ENCODE measurements at places on chromosomes 16 and 17. TPM values are rescaled to one million over a fixed set of nuclear protein-coding genes. Genes with fewer than 3 reads are reported as not detected.

DNA sequence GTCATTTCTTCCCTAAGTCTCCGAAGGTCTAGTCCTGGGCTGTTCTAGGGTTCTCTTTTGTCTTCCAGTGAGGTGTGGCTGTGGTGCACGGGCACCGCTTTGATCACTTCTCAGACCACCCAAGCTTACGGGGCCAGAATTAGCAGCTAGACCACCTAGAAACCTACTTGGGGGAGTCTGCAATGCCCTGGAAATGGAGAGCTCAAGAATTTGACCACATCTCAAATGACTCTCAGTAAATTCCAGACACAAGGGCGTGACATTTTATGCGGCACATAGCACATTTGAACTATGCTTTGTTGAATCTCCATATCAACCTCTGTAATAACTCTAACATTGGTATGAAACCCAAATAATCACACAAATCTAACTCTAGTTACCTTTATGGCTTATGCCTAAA lies 24.9 kb downstream of the TRIM16 start:
- H3K27ac ChIP-seq, result no peak overlapping the region
- no peaks in the 10 kb centered on the region for H3K4me1 ChIP-seq
- DNase-seq, result no peak
- H3K27me3 ChIP-seq, result no peaks in the 10 kb centered on the region
- no peak overlapping the region for H3K4me3 ChIP-seq

The FBXL20 gene
- total RNA-seq, result 21.9 TPM

DNA sequence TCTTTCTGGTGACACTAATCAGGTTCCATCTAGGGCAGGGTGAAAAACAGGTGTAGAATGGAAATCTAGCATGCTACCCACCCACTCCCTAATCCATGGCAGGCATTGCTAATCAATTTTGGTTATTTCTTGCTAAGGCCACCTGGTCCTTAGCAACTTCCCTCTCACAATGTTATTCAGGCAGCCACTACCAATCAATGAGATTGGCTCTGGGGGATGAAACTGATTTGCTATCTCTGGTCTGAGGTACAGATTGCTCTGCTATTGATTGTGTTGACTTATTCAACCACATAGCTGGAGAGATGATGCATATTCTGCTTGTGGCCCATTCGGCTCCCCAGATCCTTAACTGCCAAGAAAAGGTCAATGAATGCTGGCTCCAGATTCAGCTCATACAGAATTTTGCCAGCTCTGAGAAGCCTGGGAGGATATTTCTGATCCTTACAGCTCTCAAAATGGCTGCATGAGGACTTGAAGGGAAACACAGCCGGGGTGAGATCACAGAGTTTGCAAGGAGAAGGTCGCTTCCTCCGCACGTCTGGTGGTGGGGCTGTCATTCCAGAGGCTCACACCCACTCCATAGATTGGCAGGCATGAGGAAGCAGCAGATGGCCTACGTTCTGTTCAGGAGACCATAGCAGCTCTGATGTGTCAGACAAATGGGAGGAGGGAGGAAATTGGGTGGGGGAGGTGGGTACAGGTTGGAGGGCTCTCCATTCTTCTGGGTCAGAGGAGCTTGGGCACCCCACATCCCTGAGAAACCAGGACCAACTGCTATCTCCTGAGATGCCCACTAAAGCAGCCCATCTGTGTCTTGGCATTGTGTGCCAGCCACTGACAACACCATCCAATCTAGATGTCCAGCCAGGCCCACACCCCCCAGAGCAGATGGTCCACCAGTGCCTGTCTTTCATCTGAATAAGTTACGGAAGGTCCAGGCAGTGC lies 22.3 kb downstream of the SEZ6 start:
- peak overlapping the region; percentile 37 for H3K27ac ChIP-seq
- no peak overlapping the region for H3K4me3 ChIP-seq
- H3K4me1 ChIP-seq, result peaks cover 27% of the 10 kb centered on the region
- no peak for DNase-seq
- no peaks in the 10 kb centered on the region for H3K27me3 ChIP-seq

- no peak overlapping the region for H3K4me3 ChIP-seq
- no peak for DNase-seq
- no peak overlapping the region for H3K27ac ChIP-seq
- H3K36me3 ChIP-seq, result no peaks in the 10 kb centered on the region
- no peaks in the 10 kb centered on the region for H3K27me3 ChIP-seq
Measured at GRCh38 chr17:68656666-68657065, 55.5 kb upstream of the FAM20A start.

DNA sequence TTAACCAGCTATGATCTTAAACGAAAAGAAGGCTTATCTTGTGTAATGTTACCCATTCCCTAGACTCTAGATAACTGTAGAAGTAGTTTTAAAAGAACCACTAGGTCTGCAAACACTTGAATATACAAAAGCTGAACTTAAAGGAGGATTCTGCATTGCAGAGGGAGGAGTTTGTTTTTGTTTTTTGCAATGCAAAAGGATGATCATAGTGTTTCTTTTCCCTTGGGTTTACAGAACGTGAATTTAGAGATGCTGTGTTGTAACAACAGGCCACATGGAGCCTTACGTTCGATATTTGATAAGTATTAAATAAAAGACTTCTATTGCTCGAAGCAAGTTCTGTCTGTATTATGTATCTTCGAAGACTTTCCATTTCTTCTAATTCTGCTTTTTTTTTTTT lies 77.6 kb downstream of the CHD9 start:
- no peak overlapping the region for H3K27ac ChIP-seq
- H3K36me3 ChIP-seq, result no peaks in the 10 kb centered on the region
- peaks cover 4% of the 10 kb centered on the region for H3K4me1 ChIP-seq

DNA sequence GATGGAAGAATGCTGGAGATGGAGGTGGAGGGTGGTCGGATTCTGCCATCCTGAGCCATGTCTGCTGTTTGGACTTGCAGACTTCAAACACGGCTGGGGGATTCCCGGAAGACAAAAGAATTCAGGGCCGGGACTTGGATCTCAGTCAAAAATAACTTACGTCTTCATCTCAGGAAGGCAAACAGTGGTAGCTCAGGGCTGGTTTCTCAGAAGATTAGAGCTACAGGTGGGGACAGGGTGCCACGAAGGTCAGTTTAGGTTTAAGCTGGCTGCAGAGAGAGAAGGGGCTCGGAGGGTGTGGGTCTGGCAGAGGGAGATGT lies 4.3 kb upstream of the RHBDL3 start:
- H3K27me3 ChIP-seq, result no peaks in the 10 kb centered on the region
- H3K4me1 ChIP-seq, result no peaks in the 10 kb centered on the region
- no peak overlapping the region for H3K4me3 ChIP-seq
- H3K27ac ChIP-seq, result no peak overlapping the region
- H3K36me3 ChIP-seq, result no peaks in the 10 kb centered on the region

GRCh38 chr16:80527297-80527696 lies 13.5 kb upstream of the DYNLRB2 start:
- no peaks in the 10 kb centered on the region for H3K27me3 ChIP-seq
- H3K4me3 ChIP-seq, result no peak overlapping the region
- H3K27ac ChIP-seq, result no peak overlapping the region
- no peaks in the 10 kb centered on the region for H3K4me1 ChIP-seq
- H3K36me3 ChIP-seq, result no peaks in the 10 kb centered on the region

DNA sequence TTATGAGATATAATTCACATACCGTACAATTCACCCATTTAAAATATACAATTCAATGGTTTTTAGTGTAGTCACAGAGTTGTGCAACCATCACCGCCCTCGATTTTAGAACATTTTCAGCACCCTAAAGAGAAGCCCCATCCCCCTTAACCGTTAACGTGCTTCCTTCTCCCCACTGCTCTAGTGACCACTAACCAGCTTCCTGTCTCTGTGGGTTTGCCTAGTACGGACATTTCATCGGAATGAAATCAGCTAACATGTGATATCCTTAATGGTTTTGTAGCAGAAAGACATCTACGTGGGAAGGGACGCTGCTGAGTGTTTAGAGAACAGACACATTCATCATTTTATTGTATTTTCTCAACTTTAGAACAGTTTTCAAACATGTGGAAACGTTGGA lies 80.8 kb upstream of the HSBP1 start:
- H3K4me3 ChIP-seq, result no peak overlapping the region
- H3K27me3 ChIP-seq, result peaks cover 4% of the 10 kb centered on the region

GRCh38 chr16:12086822-12087221 lies 110.3 kb downstream of the SNX29 start:
- DNase-seq, result no peak
- H3K4me3 ChIP-seq, result no peak overlapping the region
- no peaks in the 10 kb centered on the region for H3K27me3 ChIP-seq
- no peak overlapping the region for H3K27ac ChIP-seq
- H3K36me3 ChIP-seq, result no peaks in the 10 kb centered on the region

GRCh38 chr17:18248300-18248731 lies 10.2 kb downstream of the FLII start:
- H3K27ac ChIP-seq, result no peak overlapping the region
- no peaks in the 10 kb centered on the region for H3K27me3 ChIP-seq
- no peak overlapping the region for H3K4me3 ChIP-seq
- H3K36me3 ChIP-seq, result peaks cover 90% of the 10 kb centered on the region
- no peaks in the 10 kb centered on the region for H3K4me1 ChIP-seq

The GPR179 gene
- 0.17 TPM for total RNA-seq

- H3K27ac ChIP-seq, result no peak overlapping the region
- H3K36me3 ChIP-seq, result no peaks in the 10 kb centered on the region
- H3K27me3 ChIP-seq, result no peaks in the 10 kb centered on the region
- H3K4me1 ChIP-seq, result no peaks in the 10 kb centered on the region
- no peak overlapping the region for H3K4me3 ChIP-seq
- no peak for DNase-seq
Measured at GRCh38 chr17:61551255-61551742, 39.7 kb downstream of the NACA2 start.

DNA sequence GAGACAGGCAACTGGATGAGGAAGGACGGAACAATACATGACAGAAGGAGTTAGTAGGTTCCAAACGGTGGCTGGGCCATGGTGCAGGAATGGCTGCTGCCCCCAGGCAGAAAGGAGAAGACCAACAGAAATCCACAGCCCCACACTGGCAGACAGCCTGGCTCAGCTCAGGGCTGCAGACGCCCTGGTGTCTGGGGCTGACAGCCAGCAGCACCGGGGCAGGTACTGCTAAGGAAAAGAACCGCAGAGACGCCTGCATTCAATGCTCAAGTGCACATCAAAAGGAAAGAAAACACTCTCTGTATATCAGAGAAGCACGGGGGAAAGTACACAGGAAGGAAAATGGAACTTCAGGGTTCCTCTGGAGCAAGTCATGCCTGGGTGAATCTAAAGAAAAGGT lies 53.4 kb downstream of the GAS7 start:
- no peaks in the 10 kb centered on the region for H3K4me1 ChIP-seq
- peak; percentile 29 for DNase-seq
- no peak overlapping the region for H3K4me3 ChIP-seq
- no peaks in the 10 kb centered on the region for H3K27me3 ChIP-seq

- H3K27me3 ChIP-seq, result no peaks in the 10 kb centered on the region
- H3K4me1 ChIP-seq, result peaks cover 10% of the 10 kb centered on the region
- H3K27ac ChIP-seq, result no peak overlapping the region
- H3K36me3 ChIP-seq, result no peaks in the 10 kb centered on the region
- H3K4me3 ChIP-seq, result no peak overlapping the region
Measured at GRCh38 chr16:2923481-2923880, 11.8 kb downstream of the FLYWCH1 start.

The KCNJ12 gene
- total RNA-seq, result not detected

- no peaks in the 10 kb centered on the region for H3K27me3 ChIP-seq
- no peaks in the 10 kb centered on the region for H3K4me1 ChIP-seq
- H3K36me3 ChIP-seq, result no peaks in the 10 kb centered on the region
- H3K27ac ChIP-seq, result no peak overlapping the region
- no peak for DNase-seq
- H3K4me3 ChIP-seq, result no peak overlapping the region
Measured at GRCh38 chr17:29840884-29841283, 89.1 kb downstream of the SSH2 start.

DNA sequence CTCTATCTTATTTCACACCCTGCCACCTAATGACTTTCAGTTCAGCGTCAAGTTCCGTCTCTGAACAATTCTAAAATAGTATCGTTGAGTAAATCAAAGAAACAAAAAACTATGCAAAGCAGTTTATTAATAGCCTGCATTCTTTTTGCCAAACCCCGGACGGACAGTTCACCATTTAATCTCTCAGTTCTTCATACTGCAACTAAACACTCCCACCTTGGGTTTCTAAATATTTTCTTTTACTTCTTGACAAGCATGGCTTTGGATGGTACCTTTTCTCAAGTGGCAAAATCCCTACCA lies 1.2 kb downstream of the MYH11 start:
- no peaks in the 10 kb centered on the region for H3K4me1 ChIP-seq
- no peak overlapping the region for H3K27ac ChIP-seq
- no peaks in the 10 kb centered on the region for H3K27me3 ChIP-seq
- DNase-seq, result no peak

The KCNAB3 gene
- 17.5 TPM for total RNA-seq

GRCh38 chr16:85999778-86000177 lies 100.8 kb downstream of the IRF8 start:
- DNase-seq, result no peak
- H3K36me3 ChIP-seq, result no peaks in the 10 kb centered on the region

The SLC52A1 gene
- 0.44 TPM for total RNA-seq
